ENCODE measurements at places on chromosomes 2 and 18.

DNA sequence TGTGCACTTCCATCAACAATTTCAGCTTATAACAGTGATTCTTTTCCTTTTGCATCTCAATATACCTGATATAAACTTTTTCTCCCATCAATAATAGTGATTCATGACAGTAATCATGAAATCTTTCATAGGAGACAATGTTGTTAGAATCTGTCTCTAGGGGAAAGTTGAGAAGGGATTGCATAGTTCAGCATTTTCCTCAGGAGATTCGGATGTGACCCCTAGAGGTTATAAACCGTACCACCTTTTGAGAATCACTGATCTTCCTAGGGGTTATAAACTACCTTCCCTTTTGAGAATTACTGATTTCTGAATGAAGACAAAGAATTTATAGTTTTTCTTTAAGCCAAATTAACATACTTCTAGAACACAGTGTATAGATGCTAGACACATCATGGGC is 53.0 kb upstream of the GALNT3 start:
- DNase-seq, result no peak

DNA sequence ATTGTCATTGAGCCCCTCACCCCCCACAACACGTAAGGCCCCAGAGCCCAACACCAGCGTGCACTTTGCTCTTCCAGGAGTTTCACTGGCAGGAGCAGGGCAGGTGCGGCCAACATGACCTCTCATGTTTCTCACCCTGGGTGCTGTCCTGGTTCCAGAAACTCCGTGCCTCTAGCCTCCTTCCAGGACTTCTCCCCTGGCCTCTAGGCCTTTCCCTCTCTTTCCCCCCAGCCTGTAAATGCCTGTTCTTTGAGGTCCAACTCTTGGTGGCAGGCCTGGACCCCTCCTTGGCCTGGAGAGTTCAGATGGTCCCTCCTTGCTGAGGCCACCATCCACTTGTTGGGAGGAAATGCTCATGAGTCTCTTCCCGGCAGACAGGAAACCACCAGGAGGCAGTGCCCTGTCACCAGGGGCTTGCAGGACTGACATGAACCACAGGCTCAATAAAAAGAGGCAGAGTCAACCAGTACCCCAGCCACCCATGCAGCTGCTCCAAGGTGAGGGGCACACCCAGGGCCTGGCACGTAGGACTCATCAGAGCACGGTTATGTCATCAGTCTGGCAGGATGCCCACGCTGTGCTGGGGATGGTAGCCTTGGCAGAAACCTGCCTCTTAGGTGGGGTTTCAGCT is 1.5 kb downstream of the MALL start:
- DNase-seq, result no peak

DNA sequence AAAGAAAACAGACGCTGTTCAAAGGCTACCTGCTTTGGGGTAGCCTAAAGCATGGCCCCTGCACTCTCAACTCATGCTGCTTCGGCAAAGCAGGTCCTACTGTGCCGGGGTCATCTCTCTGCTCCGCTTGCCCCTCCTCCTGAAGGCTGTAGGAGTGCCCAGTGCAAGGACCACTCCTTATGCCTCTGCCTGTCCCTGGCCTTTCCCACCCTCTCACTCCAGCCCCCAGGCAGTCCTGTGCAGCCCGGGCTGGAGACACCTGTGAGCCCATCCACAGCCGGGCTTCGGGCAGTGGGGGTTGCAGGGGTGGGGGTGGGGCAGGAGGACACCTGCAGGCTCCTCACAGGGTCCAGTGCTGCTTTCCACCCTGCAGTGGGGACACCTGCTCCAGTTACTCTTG is 69.1 kb downstream of the ACKR3 start:
- no peak for DNase-seq

DNA sequence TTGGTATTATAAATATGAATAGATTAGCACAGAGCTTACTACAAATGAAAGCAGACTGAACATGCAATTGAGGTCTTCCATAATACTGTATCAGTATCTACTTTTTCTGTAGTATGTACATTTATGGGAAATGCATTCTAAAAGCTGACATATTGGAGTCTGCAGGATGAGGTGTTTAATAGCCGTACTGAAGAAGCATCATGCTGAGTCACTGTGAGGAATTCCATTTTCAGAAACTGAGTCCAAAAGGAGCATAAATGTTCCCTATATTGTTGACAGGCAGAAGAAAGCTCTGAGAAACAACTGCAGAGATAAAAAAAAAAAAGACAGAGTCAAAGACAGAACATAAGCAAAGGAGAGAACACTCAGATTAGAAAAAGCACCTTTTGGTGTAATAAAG is 366.7 kb upstream of the SPHKAP start:
- no peak for DNase-seq

DNA sequence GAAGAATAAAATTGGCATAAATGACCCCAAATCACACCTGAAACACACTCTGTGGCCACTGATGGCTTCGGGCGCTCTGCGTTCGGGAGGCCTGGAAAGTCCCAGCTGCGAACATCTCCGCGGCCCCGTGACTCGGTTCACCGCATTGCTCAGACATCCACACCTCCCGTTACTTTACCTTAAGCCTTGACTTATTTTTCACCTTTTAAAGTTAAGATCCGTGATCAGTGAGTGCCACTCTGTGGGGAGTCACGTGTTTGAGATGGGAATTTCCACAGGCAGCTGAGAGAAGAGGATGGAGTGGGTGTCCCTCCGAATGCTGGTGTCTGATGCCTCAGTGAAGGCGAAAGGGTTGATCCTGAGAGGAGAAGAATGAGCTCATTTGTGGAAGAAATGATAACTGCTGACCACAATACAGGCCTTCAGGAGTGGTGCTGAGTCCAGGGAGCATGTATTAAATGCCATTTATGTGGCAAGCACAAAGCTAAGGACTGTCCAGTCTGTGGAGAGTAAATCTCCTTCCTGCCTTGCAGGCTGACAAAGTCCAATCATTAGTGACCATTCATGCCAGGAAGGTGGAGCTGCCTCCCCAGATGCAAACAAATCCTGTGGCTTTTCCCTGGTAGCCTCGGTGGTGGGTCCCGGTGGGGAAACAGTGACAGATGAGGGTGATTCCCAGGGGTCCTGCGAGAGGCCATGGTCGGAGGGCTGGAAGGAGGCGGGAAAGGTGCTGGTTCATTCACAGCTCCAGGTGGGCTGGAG is 168.8 kb downstream of the RTP5 start:
- DNase-seq, result no peak

- DNase-seq, result no peak
These were observed 87.7 kb upstream of the FSHR start for GRCh38 chr2:49241991-49242390.

GRCh38 chr2:229661478-229661877 is 52.9 kb downstream of the DNER start:
- no peak for DNase-seq

DNA sequence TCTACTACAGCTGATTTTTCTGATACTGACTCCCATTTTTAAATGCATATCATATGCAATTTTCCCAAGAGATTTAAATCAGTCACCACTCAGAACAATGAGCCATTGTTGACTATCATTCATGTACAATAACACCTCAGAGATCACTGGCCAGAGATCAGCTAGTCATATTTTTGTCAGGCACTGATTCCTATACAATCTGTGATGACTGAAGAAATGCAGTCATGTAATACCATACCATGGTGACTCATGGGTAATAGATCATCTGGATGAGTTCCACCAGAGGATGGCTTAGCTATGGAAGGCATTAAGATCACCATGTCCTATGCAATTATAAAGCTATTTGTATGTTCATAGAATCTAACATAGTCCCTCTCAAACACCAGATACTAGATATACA is 285.7 kb upstream of the DCC start:
- no peak for DNase-seq

GRCh38 chr2:171985076-171985475 is 14.7 kb upstream of the METAP1D start:
- DNase-seq, result no peak

GRCh38 chr2:47075361-47076125 is 79.6 kb downstream of the STPG4 start:
- DNase-seq, result no peak

- no peak for DNase-seq
These were observed 122.2 kb downstream of the TANC1 start for GRCh38 chr2:159090514-159091201.

DNA sequence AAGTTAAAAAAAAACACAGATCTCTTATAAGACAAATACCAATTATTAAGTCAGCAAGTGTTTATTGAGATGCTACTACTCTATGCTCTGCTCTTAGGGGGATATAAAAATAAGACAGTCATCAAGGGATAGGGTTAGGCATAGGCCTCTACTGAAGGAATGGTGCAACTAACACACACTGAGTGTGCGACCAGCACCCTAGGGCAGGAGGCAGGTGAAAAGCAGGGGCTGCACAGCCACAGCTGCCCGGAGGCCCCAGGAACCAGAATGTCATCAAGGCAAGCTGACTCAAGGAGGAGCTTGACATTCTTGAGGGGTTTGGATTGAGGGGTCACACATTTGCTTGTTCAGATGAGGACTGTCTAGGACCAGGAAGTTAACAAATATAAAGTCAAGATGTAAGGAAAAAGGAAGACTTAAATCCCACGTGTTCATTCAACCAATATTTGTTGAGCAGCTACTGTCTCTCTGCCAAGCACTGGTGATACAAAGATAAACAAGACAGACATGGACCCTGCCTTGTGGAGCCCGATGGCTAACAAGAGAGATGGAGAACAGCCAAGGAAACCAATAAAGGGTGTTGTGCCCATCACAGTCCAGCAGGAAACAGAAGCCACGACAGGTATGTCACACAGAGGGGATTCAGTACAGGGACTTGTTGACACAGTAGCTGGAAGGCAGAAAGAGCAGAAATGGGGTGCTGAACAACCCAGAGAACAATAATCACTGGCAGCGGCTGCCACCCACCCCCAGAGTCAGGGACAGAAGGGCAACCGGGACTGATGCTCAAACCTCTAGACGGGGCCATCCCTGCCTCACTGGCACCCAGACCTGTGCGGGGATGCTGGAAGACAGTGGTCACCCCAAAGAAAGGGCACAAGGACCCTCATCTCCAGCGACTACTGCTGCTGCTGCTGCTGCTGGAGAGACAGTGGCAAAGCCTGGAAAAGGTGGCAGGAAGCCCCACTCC is 45.8 kb upstream of the MAL start:
- DNase-seq, result no peak

Measured in stimulated activated CD8-positive, alpha-beta memory T cell treated with anti-CD3 and anti-CD28 coated beads, Interleukin-7, amount 100 ng/mL, for 1 hour (primary cell).